Psoas muscle (tissue), 8 donors: ENCODE measurements at places on chromosomes 7 and 10. TPM values are rescaled to one million over a fixed set of nuclear protein-coding genes. Genes with fewer than 3 reads are reported as not detected.

Gene PRPS1L1
- not detected for total RNA-seq

Gene OR2A14
- total RNA-seq: not detected

Gene MKI67
- 0.84 TPM for total RNA-seq

Gene LIPF
- total RNA-seq: not detected

DNA sequence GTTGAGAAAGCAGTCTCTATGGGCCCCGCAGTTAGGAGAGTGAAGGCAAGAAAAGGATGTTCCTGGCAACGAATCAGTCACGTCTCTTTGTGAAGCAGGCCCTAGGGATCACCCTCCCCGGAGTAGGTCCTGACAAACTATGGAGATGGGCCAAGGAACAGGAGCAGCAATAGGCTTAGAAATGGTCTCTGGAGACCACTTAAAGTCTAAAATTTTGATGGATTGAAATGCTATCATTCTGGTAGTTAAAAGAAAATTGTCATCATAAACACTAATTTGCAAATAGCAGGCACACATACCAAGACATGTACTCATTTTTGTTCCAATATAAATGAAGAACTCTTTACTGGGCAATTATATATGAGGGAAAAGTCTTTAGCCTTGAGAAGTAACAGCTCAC lies 123.5 kb downstream of the ITGB8 start:
- H3K4me3 ChIP-seq: no peak overlapping the region
- DNase-seq: no peak
- H3K27me3 ChIP-seq: no peaks in the 10 kb centered on the region
